Activated T-cell treated with anti-CD3 and anti-CD28 coated beads, Interleukin-2, amount 50 U/mL, for 72 hours (primary cell): ENCODE measurements at places on chromosomes 1 and 21. TPM values are rescaled to one million over a fixed set of nuclear protein-coding genes. Genes with fewer than 3 reads are reported as not detected.
A peak's percentile ranks its signal among the peaks of the same experiment; 100 is the strongest.

GRCh38 chr1:236389253-236389652 is 4.8 kb upstream of the EDARADD start:
- H3K4me3 ChIP-seq, result no peak overlapping the region
- no peak for DNase-seq
- H3K4me1 ChIP-seq, result peaks cover 8% of the 10 kb centered on the region
- peaks cover 33% of the 10 kb centered on the region for H3K27me3 ChIP-seq

DNA sequence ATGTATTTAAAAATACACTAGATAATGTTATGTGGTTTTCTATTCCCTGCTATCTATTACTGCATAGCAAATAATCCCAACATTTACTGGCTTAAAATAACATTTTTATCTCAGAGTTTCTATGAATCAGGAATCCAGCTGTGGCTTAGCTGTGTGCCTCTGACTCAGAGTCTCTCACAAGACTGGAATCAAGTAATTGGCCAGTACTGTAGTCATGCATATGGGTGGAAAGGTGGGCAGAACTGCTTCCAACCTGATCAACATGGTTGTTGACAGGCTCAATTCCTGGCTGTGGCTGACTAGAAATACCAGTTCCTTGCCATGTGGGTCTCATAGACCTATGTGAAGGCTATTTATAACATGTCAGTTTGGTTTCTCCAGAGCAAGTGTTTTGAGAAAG is 131.8 kb downstream of the PDE4B start:
- no peaks in the 10 kb centered on the region for H3K27me3 ChIP-seq
- no peak overlapping the region for H3K4me3 ChIP-seq
- no peak for DNase-seq
- H3K36me3 ChIP-seq, result no peaks in the 10 kb centered on the region
- no peaks in the 10 kb centered on the region for H3K4me1 ChIP-seq

URB1 gene
- total RNA-seq, result 15.4 TPM

GRCh38 chr1:193086342-193086741 is 18.9 kb downstream of the GLRX2 start:
- H3K36me3 ChIP-seq, result no peaks in the 10 kb centered on the region
- H3K27me3 ChIP-seq, result no peaks in the 10 kb centered on the region
- no peaks in the 10 kb centered on the region for H3K4me1 ChIP-seq
- DNase-seq, result no peak
- no peak overlapping the region for H3K27ac ChIP-seq

GRCh38 chr1:200042552-200043335 is 15.2 kb downstream of the NR5A2 start:
- peaks cover 64% of the 10 kb centered on the region for H3K27me3 ChIP-seq
- H3K36me3 ChIP-seq, result no peaks in the 10 kb centered on the region

GRCh38 chr21:27802816-27803475 is 836.1 kb upstream of the ADAMTS5 start:
- peak; percentile 18 for DNase-seq
- H3K27me3 ChIP-seq, result no peaks in the 10 kb centered on the region
- no peaks in the 10 kb centered on the region for H3K4me1 ChIP-seq
- no peak overlapping the region for H3K27ac ChIP-seq
- H3K36me3 ChIP-seq, result no peaks in the 10 kb centered on the region
- no peak overlapping the region for H3K4me3 ChIP-seq

DNA sequence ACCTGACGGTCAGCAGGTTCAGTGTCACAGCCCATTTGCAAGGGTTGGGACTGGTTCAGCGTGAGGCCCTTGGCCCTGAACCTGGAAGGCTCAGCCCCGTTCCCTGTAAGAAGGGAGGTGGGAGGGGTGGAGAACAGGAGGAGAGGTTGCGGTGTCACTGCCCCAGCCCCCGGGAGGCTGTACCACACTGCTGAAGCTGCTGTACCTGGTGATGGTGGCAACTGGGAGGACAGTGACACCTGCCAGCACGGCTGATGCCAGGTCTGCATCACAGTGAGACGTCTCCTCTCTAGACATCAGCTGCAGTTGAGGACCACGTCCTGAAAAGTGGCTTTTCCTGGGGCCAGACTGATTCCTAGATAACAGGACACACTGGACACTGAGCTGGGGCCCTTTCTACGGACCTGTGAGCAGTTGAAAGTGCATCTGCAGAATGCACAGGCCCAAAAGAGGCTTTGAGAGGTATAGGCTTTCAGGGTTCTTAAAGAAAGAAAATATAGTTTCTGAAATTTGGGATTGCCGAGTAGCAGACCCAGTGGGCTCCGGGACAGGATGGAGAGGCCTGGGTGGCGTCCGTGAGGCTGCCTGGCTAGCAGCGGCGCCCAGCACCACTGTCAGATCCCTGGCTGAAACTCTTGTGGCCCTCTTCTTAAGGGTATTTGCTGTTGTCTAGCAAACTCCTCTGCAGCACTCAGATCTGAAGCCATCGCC is 47.7 kb downstream of the COQ8A start:
- H3K27ac ChIP-seq, result no peak overlapping the region
- H3K36me3 ChIP-seq, result no peaks in the 10 kb centered on the region
- H3K4me3 ChIP-seq, result no peak overlapping the region
- H3K27me3 ChIP-seq, result no peaks in the 10 kb centered on the region

DNA sequence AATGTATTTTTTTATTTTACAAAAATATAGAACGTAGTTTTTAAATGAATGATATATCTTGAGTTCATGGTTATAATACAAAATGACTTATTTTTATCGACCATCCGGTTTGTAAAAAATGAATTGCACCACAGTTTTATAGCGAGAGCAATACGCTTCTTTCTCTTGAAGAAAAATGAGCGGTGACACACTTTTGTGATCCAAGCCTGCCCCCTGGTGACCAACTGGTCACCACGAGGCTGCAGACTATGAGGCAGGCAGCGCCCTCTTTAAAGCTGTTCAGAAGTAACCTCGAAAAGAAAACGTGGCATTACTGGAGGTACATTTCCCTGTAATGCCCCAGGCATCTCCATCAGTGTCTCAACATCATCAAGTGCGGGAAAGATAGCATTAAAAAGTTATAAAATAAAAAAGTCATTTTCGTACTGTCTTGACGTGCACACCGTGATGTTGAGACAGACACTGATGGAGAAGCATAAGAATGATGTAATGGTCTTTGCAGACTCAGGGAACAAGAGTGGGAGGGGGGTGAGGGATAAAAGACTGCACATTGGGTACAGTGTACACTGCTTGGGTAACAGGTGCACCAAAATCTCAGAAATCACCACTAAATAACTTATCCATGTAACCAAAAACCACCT is 734.2 kb upstream of the ADAMTS5 start:
- peak; percentile 70 for DNase-seq
- H3K27ac ChIP-seq, result no peak overlapping the region
- no peaks in the 10 kb centered on the region for H3K36me3 ChIP-seq
- no peaks in the 10 kb centered on the region for H3K27me3 ChIP-seq
- no peaks in the 10 kb centered on the region for H3K4me1 ChIP-seq
- H3K4me3 ChIP-seq, result no peak overlapping the region

GRCh38 chr1:60118085-60118484 is 44.5 kb upstream of the C1orf87 start:
- no peak overlapping the region for H3K4me3 ChIP-seq
- H3K27me3 ChIP-seq, result no peaks in the 10 kb centered on the region
- no peak overlapping the region for H3K27ac ChIP-seq
- no peaks in the 10 kb centered on the region for H3K4me1 ChIP-seq
- no peaks in the 10 kb centered on the region for H3K36me3 ChIP-seq

DNA sequence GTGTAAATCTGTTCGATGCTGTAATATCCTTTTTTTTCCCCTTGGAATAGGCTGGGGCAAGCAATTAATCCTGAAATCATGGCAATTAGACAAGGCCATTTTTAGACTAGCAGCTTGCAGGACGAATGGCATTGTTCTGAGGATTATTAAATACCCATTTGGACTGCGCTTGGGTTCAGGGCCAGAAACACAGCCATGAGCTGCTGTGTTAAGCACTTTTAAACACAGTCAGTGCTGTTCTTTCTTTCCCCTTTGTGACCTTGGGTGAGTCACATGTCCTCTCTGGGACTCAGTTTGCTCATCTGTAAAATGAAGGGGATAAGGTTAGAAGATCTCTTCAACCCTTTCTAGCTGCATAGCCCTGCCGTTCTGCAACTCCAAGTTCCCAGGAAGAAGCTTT is 58.6 kb upstream of the C8B start:
- H3K27ac ChIP-seq, result no peak overlapping the region
- no peaks in the 10 kb centered on the region for H3K4me1 ChIP-seq
- DNase-seq, result no peak
- no peak overlapping the region for H3K4me3 ChIP-seq
- H3K36me3 ChIP-seq, result no peaks in the 10 kb centered on the region

- H3K27ac ChIP-seq, result no peak overlapping the region
- no peak for DNase-seq
- H3K36me3 ChIP-seq, result no peaks in the 10 kb centered on the region
- no peak overlapping the region for H3K4me3 ChIP-seq
Measured at GRCh38 chr1:60156371-60156770, 82.8 kb upstream of the C1orf87 start.

OR2T34 gene
- total RNA-seq, result not detected

GRCh38 chr1:211135342-211135950 is 1.5 kb upstream of the KCNH1 start:
- no peak overlapping the region for H3K27ac ChIP-seq
- H3K4me3 ChIP-seq, result no peak overlapping the region
- no peaks in the 10 kb centered on the region for H3K36me3 ChIP-seq
- no peak for DNase-seq

CENPL gene
- total RNA-seq, result 36.2 TPM

DNA sequence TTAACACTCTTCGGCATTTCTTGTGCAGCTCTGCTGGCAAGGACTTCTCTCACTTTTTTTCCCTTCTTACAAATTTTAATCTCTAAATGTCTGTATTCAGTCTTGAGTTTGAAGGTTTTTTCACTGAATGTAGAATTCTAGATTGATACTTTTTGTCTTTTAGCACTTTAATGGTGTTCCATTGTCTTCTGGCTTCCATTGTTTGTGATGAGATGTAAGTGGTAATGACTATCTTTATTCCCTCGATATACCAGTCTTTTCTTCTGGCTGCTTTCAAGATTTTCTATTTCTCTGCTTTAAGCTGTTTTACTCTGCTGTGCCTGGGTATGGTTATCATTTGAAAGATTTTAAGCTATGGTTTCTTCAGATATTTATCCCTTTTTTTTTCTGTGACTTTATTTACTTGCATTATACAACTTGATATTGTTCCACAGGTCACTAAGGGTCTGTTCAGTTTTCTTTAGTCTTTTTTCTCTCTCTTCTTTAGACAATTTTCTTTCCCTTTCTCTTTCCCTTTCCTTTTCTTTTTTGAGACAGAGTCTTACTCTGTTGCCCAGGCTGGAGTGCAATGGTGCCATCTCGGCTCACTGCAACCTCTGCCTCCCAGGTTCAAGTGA is 35.8 kb downstream of the DYRK1A start:
- H3K4me1 ChIP-seq, result peaks cover 78% of the 10 kb centered on the region
- H3K27me3 ChIP-seq, result no peaks in the 10 kb centered on the region
- H3K36me3 ChIP-seq, result peaks cover 23% of the 10 kb centered on the region
- H3K4me3 ChIP-seq, result no peak overlapping the region
- no peak overlapping the region for H3K27ac ChIP-seq

OR2L2 gene
- total RNA-seq, result 0.12 TPM

LRRC39 gene
- total RNA-seq, result 1.3 TPM

OLIG2 gene
- not detected for total RNA-seq

CYP4A22 gene
- total RNA-seq, result not detected

DNA sequence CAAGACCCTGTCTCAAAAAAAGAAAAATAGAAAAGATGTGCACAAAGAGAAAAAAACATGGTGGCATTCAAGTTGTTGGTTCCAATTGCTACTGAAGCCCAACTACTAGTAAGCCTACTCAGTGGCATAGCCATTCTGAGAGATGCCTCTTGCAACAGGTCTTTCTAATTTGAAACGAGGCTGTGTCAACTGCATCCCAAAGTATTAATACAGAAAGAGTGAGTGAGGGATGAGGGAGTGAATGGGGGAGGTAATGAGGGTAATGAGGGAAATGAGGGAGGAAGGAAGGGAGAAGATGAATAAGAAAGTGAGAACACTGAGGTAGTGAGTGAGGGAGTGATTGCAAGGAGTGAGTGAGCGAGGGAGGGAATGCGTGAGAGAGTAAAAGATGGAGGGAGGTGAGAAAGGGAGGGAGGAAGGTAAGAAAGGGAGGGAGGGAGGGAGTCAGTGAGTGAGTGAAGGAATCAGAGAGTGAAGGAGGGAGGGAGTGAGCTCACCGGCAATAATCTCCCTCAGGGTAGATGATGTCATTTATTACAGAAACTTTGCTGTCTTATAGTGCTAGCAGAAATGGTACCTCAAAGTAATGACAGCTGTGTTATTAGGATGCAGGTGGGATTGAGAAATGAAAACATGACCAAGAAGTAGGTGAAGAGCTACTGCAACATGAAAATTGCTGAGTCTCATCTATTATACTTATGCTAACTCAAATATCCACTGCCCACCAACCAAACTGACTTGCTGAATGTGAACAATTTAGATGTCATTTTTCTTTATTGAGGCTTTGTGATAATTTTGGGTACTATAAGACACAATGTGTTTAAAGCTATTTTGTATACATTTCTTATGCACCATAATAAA is 75.6 kb upstream of the ADAM30 start:
- H3K36me3 ChIP-seq, result peaks cover 18% of the 10 kb centered on the region
- H3K4me1 ChIP-seq, result peaks cover 24% of the 10 kb centered on the region
- H3K27ac ChIP-seq, result no peak overlapping the region
- no peak overlapping the region for H3K4me3 ChIP-seq
- no peaks in the 10 kb centered on the region for H3K27me3 ChIP-seq

PROX1 gene
- not detected for total RNA-seq

OR14A16 gene
- total RNA-seq, result not detected

AIRE gene
- not detected for total RNA-seq

DNA sequence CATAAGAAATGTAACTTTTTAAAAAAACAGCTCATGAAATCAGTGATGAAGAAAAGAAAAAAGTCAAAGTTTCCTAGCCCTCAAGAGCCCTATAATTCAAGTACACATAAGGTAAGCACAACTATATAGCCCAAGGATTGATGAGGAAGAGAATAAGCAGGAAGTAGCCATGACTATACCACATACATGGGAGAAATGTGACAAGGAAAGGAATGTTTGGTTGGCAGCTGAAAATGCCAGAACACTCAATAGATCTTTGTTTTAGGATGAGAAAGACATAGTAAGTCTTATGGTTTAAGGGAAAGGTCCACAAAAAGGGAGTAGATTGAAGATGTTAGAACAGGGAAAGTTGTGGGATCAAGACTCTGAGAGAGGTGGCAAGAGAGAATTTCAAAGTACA is 5.7 kb downstream of the DOCK7 start:
- no peak for DNase-seq
- no peak overlapping the region for H3K27ac ChIP-seq
- H3K27me3 ChIP-seq, result no peaks in the 10 kb centered on the region
- peaks cover 17% of the 10 kb centered on the region for H3K4me1 ChIP-seq

SPATA1 gene
- total RNA-seq, result 2.9 TPM

DNA sequence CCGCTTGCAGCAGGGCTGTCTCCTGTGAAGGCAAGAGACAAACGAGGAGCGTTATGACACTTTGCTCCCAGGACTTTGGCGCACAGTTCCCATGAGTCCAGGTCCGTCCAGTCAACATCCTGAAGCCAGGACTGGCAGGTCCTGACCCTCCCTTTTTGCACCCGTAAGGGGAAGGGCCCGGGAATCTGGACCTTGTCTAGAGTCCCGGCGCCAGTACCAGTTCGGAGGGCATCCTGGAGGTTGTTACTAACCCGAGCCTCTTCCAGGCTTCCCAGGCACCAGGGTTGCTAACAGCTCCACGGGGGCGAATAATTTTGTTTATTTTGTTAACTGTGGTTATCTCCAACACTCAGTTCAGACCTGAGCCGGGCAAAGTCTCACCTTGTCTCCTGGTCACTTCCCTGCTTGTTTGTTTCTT is 682 bp upstream of the RWDD3 start:
- peak overlapping the region; percentile 90 for H3K4me3 ChIP-seq
- H3K27ac ChIP-seq, result peak overlapping the region; percentile 24
- DNase-seq, result no peak
- H3K4me1 ChIP-seq, result peaks cover 29% of the 10 kb centered on the region

PLA2G2D gene
- not detected for total RNA-seq

GJA9 gene
- total RNA-seq, result not detected
